Left colon (tissue), 2 donors: ENCODE measurements at places on chromosomes 4 and X.

- DNase-seq = no peak
Observed at GRCh38 chr4:37359261-37359660, 114.7 kb downstream of the NWD2 start.

GRCh38 chr4:157072002-157072401 lies 3.9 kb upstream of the GLRB start:
- DNase-seq = no peak

DNA sequence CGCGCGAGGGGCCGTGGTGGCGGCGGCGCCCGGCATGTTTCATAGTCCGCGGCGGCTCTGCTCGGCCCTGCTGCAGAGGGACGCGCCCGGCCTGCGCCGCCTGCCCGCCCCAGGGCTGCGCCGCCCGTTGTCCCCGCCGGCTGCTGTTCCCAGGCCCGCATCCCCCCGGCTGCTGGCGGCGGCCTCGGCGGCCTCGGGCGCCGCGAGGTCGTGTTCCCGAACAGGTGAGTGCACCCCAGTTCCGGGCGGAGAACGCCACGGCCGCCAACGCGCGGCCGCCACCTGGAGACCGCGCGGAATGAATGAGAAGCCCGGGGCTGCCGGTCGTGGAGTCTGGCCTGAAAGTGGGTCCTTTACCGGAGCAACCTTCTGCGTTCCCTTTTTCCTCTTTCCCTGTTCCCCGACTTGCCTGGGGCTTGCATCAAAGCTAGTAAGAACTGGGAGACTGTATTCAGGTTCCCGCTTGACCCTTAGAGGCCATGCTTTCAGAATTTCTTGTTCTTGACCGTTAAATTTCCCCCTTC lies 429 bp downstream of the NOCT start:
- DNase-seq = peak; percentile 64

GRCh38 chr4:42284030-42284429 lies 113.3 kb upstream of the SHISA3 start:
- DNase-seq = no peak

GRCh38 chr4:150590631-150591030 lies 8.7 kb downstream of the MAB21L2 start:
- no peak for DNase-seq

- no peak for DNase-seq
Observed at GRCh38 chr4:41645728-41646390, 102.7 kb downstream of the PHOX2B start.
